ENCODE measurements at places on chromosomes 1 and 21. TPM values are rescaled to one million over a fixed set of nuclear protein-coding genes. Genes with fewer than 3 reads are reported as not detected.

The A3GALT2 gene
- total RNA-seq = not detected

The TCEA3 gene
- 71.5 TPM for total RNA-seq

The ANKRD65 gene
- total RNA-seq = 1.7 TPM

The TMEM61 gene
- total RNA-seq = not detected

The OR1C1 gene
- not detected for total RNA-seq

The HCRTR1 gene
- total RNA-seq = not detected

The LAD1 gene
- total RNA-seq = not detected

The ARHGEF10L gene
- total RNA-seq = 22.3 TPM

The BRDT gene
- not detected for total RNA-seq

The CDCA8 gene
- 6.5 TPM for total RNA-seq

The XCL2 gene
- total RNA-seq = not detected

Measured in articular chondrocyte of knee joint (primary cell).